ENCODE measurements at places on chromosomes 6 and 20.
A peak's percentile ranks its signal among the peaks of the same experiment; 100 is the strongest.

DNA sequence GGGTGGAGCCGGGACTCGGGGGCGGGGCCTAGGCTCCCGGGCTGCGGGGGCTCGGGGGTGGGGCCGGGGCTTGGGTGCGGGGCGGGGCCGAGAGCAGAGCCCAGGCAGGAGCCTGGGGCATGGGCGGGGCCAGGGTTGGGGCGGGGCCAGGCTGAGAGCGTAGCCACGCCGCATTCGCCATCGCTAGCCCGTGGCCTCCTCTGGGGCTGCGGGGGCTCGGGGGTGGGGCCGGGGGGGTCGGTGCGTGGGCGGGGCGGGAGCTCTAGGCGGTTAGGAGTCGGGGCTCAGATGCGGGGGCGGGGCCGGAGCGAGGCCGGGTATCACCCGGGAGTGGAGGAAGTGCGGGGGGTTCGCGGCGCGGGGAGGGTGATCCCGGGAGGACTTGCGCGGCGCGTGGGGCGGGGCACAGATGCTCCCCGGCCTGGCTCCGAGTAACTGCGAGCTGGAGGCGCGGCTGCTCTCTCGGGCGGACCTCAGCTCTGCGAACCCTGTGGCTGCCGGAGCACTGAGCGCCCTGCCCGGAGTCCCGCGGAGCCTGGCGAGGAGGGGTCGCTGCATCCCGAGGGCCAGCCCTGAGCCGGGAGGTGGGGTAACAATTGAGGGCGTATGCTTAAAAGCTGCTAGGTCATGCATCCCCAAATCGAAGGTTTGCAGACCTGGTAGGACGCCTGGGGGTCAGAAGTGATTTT lies 434 bp upstream of the ECI2 start:
- DNase-seq, result peak; percentile 83

DNA sequence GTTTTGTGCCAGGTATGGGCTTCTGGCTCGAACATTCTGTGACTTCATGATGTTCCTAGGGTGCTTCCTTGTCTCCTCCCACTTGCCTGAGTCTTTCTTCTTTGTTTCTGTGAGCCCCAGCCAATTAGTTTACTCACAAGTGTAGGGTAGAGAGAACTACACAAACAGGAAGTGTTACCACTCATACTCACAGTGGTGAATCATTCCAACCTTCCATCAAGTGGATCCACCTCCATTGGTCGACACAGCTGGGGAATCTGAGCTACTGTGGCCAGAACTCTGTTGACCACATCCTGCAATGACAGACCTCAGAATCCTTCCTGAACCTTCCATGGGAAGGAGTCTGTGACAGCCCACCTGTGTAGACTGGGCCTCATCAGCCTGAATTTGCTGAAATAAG lies 76.8 kb downstream of the UNC5CL start:
- no peak for DNase-seq

- DNase-seq, result no peak
Observed at GRCh38 chr6:19803331-19804204, 33.6 kb upstream of the ID4 start.

DNA sequence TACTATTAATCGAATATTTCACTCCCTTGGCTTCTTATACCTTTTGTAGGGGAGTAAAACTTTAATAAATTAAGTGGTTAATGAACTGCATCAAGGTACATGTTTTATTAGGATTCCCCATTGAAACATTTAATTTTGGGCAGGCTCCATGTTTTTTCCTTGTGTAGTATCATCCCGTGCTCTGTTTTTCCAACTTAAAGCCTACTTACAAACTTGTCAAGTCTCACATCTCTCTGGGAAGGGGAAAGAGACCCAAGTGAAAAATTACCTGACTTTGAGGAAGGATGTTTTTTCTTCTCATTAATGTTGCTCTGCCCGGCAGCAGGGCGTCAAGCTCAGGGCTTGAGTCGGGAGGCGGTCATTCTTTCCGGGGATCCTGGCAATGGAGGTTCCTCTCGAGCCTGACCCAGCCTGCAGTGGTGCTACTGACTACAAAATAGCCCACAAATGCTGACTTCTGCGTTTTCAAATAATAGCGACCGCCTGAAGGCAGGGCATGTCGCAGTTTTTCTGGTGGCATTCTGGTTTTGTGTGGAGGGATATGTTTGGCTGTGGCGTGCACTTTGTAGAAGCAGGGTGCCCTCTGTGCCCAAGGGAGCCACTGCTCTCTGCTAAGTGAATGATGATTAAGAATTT lies 2.4 kb downstream of the DSP start:
- DNase-seq, result no peak

DNA sequence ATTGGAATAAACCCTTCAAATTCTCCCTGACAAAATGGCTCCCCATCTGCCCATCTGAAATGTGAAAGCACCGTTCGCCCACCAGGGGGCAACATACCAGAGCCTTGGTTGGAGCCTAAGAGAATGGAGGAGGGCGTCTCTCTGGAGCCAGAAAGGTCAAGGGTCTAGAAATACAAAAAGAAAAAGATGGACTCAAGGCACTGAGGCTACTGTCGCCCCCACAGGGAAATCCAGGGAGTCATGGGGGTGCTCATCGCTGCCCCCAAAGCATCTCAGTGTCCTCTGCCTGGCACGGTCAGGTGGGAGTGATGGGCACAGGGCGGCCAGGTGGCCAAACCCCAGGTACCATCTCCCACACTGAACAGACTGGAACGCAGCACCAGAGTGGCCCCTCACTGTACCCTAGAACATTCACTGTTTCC lies 136.3 kb downstream of the ZMYND8 start:
- DNase-seq, result no peak

DNA sequence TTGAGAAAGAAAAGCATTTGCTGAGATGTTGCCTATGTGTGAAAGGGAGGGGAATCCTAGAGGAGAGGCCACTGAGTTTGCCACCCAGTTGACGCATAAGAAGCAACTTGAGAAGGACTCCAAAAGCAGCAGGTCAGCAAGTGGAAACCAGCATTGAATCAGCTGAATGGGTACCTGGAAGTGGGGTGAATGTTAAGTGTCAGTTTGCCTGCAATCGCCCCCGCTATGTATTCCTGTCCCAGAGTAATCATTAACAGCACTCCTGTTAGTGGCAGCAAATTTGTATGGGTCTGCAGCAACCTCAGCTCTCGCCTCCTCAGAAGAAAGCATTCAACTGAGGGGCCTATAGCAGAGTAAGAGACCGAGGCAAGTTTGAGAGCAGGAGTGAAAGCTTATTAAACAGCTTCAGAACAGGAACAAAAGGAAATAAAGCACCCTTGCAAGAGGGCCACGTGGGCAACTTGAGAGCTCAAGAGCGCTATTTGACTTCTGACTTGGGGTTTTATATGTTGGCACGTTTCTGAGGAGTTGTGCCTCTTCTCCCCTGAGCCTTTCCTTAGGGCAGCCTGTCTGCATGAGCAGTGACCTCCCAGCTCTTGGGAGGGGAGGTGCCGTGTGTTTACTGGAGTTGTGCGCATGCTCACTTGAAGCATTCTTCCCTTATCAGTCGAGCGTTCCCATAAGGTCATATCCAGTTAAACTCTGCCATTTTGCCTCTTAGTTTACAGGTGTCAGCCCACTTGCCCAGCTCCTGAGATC lies 122.6 kb upstream of the PHACTR1 start:
- DNase-seq, result no peak

DNA sequence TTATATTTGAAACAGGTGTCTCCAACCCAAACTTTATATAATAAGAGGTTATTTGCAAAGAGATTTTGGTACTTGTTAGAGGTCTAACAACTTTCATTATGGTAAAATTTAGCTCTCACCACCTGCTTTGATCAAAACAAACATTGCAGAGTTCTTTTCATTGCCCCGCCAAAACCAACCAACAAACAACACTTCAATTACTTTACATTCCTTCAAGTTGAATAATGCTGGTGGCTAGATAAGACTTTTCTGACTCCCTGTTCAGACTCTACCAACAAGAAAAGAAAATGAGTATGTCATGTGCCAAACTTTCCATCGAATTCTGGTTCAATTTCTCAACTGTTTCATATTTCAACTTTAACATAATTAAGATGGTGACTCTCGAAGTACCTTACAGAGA lies 311.1 kb downstream of the ADGRG6 start:
- DNase-seq, result no peak

DNA sequence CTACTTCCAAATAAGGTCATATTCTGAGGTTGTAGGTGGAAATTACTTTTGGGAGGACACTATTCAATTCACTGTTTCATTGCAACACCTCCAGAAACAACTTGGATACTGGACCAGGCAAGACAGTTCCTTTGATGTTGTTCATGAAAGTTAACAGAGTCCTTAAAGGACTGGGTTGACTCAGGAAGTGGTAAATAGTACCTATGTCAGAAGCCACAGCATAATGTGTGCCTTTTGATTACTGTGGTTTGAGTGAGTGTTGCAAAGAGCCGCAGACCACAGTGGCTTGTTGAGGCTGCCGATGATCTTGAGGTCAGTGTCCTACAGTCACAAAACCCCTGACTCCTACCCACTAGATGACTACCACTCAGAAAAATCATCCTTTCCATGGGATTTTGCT lies 10.9 kb downstream of the IL20RA start:
- DNase-seq, result no peak

DNA sequence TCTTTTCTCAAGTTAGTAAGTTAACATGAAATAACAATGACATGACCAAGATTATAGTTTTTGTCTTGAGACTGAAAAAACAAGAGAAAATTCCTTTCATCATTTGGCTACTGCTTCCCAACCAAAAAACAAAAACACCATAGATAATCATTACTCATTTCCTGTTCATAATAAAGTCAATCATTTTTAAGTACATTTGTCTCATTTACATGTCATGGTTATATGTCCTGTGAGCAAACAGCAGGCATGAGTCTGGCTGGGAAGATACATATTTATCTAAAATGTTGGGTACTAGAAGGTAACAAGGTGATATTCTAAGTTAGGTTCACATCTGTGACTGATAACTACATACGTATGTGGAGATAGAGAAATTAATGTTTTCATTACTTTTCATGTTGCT lies 180.5 kb downstream of the ISM1 start:
- DNase-seq, result no peak

DNA sequence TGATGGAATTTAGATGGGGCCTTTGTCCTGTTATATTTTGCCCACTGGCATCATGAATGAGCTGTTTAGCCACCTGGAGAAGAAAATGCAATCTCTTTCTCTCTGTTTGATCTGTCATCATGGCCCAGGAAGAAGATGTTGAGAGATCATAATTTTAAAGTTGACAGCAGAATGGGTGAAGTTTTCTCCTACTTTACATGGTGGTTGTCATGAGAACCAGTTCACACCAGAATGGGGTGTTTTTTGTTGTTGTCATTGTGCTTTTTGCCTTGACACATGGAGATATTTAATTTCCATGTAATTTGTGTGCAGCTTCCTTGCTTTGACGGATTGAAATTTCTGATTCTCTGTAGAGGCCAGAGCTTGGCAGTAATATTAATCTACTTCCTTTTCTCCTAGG lies 122.5 kb downstream of the FARS2 start:
- DNase-seq, result no peak
